Stimulated activated CD8-positive, alpha-beta memory T cell treated with anti-CD3 and anti-CD28 coated beads, Interleukin-2, amount 100 ng/mL, for 1 hour (primary cell): ENCODE measurements at places on chromosomes 16 and 17.

DNA sequence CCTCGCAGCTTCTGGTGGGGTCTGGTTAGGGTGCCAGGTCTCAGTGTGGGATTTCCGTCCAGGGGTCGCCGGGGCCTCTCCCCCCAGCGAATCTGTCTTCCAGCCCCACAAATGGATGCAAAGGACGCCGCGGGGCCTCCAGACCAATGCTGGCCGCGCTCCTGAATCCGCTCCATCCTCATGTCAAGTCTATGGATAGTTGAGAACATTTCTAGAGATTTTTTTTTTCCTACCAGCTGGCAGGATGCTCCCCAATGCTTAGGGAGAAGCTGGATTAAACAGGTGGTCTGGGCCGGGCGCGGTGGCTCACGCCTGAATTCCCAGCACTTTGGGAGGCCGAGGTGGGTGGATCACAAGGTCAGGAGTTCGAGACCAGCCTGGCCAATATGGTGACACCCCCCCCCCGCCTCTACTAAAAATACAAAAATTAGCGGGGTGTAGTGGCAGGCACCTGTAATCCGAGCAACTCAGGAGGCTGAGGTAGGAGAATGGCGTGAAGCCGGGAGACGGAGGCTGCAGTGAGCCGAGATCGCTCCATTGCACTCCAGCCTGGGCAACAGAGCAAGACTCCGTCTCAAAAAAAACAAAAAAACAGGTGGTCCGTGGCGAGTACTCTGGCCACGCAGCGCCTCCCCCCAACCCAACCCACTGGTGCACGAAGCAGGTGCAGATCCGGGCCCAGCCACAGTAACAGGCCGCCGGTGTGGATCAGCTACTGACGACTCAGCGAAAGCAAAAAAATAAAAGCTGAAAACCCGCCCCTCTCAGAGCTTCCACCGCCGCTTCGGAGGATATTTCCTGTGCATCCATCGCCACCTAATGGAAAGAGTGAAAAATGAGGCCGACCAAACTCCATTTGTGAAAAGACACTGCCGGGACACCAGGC, 1.1 kb upstream of the NXN start:
- DNase-seq: peak; percentile 38

GRCh38 chr16:56041556-56042140, 149.6 kb upstream of the GNAO1 start:
- no peak for DNase-seq

GRCh38 chr16:84055801-84056634, 13.4 kb upstream of the SLC38A8 start:
- DNase-seq: no peak

DNA sequence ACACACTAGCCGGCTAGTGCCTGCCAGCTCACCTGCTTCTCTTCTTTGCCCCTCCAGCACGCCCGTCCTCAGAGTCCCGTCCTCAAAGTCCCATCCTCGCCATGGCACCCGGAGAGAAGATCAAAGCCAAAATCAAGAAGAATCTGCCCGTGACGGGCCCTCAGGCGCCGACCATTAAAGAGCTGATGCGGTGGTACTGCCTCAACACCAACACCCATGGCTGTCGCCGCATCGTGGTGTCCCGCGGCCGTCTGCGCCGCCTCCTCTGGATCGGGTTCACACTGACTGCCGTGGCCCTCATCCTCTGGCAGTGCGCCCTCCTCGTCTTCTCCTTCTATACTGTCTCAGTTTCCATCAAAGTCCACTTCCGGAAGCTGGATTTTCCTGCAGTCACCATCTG, 3.6 kb downstream of the SCNN1G start:
- DNase-seq: no peak

GRCh38 chr16:84874004-84874435, 54.2 kb downstream of the CRISPLD2 start:
- DNase-seq: no peak

DNA sequence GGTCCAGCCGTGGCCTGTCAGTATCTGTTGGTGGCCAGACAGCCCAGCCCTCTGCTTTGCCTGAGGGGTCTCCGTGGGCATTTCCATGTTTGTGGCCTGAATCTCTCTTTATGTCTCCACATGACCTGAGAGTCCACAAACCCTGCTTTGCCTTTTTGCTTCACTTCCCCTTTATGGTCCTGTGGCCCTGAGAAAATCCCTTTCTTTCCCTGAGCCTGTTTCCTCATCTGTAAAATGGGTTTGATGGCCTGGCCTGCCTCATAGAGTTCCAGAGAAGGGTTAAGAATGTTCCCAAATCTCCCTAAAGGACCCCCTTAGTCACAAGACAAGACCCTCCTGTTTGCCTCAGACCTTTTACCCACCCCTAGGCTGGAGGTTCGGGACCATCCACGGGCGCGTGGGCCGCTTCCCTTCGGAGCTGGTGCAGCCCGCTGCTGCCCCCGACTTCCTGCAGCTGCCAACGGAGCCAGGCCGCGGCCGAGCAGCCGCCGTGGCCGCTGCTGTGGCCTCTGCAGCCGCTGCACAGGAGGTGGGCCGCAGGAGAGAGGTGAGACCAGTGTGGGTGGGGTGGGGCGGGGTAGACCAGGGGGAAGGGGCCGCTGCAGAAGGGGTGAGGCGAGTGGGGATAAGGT, 26.2 kb upstream of the ALKBH5 start:
- no peak for DNase-seq

DNA sequence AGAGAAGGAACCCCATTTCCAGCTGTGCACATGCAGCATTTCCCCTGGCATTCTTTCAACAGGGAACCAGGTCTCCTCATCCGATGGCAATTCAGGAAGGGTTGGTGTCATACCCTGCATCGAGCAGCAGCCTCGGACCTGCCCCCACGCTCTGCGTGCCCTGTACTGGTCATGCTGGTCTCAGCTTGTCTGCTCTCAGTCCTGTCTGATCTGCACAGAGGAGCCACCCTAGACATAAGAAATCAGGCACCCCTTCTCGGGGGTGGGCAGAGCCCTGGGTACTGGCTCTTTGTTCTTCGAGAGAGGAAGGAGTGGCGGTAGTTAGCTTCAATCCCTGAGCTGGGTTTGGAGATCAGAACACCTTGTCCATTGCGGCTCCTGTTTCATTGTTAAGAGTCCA, 162.0 kb upstream of the RPH3AL start:
- no peak for DNase-seq

DNA sequence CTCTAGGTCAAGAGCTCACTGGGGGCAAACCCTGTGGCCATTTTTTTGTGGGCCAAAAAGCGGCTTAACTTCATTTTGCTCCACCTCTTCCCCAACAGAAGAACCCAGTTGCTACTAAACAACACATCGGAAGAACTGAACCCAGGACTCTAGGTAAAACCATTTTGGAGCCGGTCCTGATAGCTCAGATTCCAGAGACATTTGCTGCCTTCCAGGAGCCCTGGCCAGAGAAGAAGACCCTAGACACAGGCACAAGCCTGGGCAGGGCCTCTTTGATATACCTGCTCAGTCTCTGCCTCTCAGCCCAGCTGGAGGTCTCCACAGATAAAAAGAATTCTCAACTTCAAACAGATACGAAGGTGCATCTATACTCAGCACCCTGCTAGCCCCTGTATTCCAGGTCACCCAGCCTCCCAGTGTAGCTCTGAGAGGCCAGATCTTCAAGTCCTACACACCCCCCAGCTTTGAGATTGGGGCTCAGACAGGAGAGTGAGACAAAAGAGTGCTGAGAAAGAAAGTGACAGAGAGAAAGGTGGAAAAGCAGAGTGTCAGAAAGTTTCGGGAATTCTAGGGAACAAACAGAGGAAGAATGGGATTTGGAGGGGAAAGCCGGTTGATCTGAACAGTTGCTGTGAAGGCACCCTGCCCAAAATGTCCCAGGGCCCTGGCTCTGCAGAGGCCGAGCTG, 6.6 kb upstream of the HOXB9 start:
- no peak for DNase-seq

DNA sequence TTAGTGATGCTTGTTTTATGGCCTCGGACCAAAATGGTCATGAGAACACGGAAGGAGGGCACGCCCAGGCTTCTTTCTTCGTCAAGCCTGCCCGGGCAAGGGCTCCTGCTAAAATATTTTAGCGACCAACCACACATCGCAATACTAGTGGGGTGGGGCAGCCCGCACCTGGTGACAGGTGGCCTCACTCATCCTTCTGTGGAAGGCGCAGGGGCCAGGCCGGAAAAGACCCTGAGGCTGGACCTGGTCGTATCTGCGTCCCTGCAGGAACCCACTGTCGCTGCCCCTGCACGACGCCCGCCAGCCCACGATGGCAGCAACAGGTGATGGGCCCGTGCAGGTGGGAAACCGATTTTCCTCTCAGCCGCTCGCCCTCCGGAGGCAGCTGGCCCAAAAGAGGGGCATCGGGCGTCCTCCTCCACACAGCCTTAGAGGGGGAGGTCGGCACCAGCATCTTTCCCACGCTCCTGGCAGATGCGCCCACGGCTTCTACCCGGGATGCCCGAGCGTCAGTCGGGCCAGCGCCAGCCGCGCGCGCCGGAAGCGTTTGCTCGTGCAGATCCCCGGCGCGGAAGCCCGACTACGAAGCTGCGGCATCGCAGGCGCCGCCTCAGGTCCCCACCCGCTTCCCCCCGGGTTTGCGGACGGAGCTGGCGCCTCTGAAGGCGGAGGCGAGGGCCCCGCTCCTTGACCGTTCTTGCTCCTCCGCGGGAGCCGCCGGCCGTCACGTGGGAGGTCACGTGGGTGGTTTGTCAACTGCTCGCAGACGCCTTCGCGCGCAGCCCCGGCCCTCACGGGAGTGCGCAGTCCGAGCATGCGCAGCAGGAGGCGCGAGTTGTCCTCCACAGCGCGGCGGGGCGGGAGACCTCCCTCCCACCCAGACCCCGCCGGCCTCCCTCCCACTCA, 22.8 kb upstream of the FOXK2 start:
- DNase-seq: peak; percentile 85

GRCh38 chr16:17368951-17369350, 101.8 kb downstream of the XYLT1 start:
- DNase-seq: no peak

GRCh38 chr17:80585890-80586845, 41.5 kb downstream of the RPTOR start:
- DNase-seq: no peak

DNA sequence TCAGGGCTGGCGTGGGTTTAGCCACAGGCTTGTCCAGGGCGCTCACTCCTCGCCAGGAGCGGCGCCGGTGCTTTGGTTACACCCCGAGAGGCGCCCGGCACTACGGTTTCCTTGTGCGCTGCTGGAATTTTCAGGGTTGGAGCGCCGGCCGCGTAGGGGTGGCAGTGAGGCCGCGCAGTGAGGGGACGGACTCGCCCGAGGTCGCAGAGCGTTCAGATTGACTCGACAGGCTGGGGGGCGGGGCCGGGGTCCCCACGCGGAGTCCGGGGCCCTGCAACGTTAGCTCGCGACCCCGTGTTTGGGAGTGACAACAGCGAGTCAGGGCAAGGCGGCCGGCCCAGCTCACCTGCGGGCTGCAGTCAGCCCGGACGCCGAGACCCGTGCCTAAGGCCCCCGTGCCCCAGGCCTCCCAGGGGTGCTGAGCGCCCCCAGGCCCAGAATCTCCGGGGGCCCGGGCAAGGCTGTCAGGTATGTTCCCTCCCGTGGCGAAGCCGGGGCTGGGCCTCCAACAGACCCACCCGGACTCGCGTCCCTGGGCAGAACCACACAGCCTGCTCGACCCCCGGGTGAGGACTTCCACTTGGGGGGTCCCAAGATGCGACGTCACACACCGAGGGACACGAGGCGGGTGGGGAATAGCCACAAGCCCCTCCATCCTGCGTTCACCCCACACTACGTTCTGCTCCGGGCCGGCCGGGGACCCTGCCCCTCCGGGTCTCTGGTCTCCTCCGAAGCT, 1.3 kb upstream of the ACTG1 start:
- DNase-seq: no peak

- DNase-seq: peak; percentile 30
Observed at GRCh38 chr17:82200743-82201497, 11.7 kb downstream of the CCDC57 start.

GRCh38 chr17:78330570-78331224, 29.2 kb downstream of the SOCS3 start:
- DNase-seq: no peak

DNA sequence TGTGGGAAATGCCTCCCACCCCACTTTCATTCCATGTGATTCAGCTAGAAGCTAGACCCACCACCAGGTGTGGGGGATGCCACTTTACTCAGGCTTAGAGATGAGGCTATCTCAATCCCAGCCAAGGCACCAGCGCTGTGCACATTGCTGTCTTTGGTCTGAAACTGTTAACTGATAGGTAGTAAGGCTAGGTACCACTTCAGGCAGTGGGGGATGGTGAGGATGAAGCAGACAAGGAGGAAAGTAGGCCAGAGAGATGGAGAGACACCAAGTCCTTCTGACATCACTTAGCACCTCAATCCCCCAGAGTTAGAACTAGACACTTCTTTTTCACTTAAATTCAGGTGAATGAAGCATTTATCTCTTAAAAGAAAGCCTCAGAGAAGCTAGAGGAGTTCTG, 35.8 kb downstream of the ADAMTS18 start:
- DNase-seq: no peak

- DNase-seq: no peak
Observed at GRCh38 chr16:70689035-70689969, 3.4 kb upstream of the MTSS2 start.

DNA sequence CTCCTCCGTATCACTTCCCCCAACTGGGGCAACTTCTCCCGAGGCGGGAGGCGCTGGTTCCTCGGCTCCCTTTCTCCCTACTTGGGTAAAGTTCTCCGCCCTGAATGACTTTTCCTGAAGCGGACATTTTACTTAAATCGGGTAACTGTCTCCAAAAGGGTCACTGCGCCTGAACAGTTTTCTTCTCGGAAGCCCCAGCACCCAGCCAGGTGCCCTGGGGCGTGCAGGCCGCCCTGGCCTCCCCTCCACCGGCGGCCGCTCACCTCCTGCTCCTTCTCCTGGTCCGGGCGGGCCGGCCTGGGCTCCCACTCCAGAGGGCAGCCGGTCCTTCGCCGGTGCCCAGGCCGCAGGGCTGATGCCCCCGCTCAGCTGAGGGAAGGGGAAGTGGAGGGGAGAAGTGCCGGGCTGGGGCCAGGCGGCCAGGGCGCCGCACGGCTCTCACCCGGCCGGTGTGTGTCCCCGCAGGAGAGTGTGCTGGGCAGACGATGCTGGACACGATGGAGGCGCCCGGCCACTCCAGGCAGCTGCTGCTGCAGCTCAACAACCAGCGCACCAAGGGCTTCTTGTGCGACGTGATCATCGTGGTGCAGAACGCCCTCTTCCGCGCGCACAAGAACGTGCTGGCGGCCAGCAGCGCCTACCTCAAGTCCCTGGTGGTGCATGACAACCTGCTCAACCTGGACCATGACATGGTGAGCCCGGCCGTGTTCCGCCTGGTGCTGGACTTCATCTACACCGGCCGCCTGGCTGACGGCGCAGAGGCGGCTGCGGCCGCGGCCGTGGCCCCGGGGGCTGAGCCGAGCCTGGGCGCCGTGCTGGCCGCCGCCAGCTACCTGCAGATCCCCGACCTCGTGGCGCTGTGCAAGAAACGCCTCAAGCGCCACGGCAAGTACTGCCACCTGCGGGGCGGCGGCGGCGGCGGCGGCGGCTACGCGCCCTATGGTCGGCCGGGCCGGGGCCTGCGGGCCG, 1.6 kb downstream of the HIC1 start:
- no peak for DNase-seq
